ENCODE measurements at places on chromosomes 6 and 20. TPM values are rescaled to one million over a fixed set of nuclear protein-coding genes. Genes with fewer than 3 reads are reported as not detected.

Gene TP53TG5
- not detected for total RNA-seq

Gene CRISP2
- total RNA-seq: not detected

Gene PDE7B
- 10.0 TPM for total RNA-seq

Gene SLC17A9
- 5.3 TPM for total RNA-seq

Measured in melanocyte of skin (primary cell).